ENCODE measurements at places on chromosomes 12 and 14.

GRCh38 chr12:128261757-128262156 is 5.2 kb upstream of the TMEM132C start:
- no peak for DNase-seq

DNA sequence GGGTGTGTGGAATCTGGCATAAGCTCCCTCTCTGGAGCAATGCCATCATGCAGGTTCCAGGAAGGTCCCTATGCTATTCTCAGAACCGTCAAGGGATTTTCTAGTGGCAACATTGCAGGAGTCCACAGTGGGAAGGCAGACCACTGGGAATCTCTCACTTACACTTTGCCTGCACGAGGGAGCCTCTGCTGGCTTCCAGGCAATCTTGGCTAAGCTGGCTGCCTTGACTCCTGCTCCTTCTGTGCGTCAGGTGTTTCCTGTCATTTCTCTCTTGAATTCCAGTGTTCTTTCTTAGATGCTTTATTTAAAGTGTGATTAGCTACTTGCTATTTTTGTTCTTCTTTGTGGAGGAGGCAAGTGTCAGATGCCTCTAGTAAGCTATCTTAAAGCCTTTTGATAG is 414.0 kb upstream of the ATP2B1 start:
- no peak for DNase-seq

DNA sequence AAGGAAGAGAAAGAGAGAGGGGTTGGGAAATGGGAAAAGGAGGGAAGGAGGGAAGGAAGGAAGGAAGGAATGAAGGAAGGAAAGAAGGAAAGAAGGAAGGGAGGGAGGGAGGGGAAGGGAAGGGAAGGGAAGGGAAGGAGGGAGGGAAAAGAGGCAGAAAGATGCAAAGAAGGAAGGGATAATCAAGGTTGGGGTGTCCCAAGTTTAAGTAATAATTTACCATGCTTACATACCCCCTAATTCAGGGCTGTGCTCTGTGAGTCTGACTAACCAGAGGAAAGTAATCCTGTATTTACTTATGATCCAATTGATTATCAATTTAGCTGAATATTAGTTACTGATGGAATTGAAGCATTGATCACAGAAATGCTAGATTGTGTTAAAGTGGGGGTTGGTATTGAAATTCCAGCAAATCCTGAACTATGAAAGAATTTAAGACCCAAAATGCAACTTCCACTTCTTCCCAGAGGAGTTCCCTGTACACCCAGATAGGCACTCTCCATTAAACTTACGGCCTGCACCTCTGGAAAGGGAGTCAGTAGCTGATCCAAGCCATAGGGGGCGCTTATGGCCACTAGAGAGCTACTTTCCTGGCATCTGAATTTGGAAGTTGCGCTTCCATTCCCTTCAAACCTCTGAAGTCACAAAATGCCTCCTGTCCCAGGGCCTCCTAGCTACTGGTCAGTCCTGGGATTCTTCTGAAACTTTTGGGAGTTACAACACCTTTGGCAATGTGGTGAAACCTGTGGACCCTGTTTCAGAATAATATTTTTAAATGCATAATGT is 162.7 kb upstream of the PWP1 start:
- peak; percentile 26 for DNase-seq

DNA sequence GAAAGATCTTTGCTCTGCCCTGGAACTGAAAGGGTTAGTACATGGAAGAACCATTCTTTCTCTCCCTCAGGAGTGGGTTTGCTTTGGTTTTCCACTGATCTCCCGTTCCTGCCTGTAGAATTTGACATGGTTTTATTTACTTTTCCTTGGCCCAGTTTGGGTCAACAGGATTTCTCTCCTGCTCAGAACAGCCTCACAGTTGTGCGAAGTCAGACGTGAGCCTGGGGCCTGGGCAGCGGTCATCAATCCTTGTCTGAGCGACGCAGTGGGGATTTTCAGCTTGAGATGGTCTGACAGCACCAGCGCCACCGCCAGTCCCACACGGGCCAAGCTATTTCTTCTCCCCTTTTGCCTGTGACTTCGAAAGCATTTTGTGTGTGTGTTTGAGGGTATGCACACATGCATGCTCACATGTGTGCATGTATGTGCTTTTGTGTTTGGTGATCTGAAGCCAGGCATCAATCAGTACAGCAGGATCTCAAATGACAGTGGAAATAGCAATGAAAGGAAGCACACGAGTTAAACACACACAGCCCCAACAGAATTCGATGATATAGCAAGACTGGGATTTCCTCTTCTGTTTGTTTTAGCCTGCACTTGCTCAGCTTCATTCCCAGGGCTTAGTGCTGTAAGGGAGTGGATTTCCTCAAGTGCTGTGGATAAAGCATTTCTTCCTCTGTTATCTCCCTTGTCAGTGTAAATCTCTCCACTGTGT is 58.3 kb downstream of the SMOC1 start:
- DNase-seq: no peak

DNA sequence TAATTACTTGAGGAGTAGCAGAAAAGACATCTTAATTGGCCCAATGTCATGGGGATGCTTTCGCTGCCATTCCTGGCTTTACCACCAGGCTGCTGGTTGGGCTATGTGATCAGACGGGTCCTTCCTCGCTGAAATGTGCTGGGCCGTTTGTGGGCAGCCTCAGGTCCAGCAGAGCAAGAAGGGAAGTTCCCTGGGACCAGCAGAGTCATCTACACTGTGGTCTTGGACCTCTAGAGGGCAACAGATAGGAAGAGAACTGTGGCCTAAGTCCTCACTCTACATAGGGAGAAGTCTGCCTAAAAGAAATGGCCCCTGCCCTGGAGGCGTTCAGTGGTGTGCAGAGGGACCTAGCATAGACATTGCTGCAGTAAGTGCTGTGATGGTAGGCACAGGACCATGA is 10.9 kb downstream of the EVL start:
- DNase-seq: peak; percentile 57

DNA sequence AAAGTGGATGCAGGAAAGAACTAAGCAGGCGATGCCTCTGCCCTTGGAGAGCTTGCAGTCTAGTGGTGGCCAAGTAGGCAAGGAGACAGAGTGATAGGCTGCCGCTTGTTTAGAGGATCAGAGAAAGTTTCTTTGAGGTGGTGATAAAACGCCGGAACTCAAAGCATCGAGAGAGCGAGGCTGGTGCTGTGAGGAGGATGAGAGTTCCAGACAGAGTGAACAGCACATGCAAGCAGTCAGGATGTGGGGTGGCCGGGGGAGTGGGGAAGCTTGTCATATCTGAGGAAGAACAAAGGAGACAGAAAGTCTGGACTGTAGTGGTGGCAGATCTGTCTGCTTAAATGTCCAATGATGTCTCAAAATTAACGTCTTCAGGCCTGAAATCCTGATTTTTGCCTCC is 319.7 kb downstream of the SNAPC1 start:
- no peak for DNase-seq

- DNase-seq: no peak
Observed at GRCh38 chr14:70822530-70823185, 13.3 kb upstream of the MAP3K9 start.

DNA sequence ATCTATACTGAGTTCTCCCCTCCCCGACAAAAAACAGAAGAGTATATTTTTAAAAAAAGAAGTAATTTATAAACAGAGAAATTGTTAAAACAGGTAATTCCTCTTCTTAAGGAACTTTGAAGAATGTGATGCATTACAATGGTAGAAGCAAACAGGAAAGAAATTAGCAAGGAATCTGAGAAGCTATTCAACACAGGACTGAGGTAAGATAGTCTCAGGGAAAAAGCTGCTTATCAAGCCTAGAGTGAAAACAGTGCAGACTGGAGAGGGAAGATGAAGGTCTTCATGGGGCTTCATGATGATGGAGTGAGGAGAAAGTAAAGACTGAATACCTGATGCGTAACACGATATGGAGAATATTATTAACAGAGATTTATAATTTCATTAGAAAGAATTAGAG is 880.0 kb downstream of the SLC16A7 start:
- no peak for DNase-seq

- DNase-seq: no peak
Observed at GRCh38 chr12:121751034-121751433, 38.5 kb downstream of the TMEM120B start.

DNA sequence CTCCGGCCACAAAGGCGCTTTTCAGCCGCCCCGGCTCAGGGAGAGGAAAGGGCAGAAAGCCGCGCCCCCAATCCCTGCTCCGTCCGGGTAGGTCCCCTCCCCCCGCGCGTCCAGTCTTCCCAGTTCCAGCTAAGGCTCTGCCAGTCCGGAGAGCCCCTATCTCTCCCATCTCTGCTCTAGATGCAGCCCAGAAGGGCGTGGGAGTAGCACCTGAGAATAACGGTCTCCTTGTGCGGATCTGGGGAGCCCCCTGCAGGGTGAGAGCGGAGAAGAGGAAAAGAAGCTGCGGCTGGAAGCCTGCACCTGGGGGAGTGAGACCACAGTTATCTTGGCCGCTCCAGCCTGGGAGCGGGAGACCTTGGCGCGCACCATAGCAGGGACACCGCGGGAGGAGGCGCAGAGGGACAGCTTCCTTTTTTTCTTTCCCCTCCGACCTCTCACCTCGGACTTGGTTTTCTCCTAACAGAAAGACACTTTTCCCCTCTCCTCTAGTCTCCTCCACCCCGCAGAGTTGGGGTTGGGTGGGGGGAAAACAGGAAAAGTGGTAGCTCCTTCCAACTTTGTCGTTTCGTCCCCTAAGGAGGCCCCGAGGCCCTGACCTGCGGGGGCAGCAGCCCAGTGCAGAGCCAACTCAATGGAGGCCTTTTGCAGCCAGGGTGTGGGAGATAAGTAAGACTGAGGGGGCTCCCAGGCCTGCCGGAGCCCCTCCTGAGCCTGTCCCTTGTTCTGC is 2.4 kb downstream of the DHH start:
- peak; percentile 93 for DNase-seq

DNA sequence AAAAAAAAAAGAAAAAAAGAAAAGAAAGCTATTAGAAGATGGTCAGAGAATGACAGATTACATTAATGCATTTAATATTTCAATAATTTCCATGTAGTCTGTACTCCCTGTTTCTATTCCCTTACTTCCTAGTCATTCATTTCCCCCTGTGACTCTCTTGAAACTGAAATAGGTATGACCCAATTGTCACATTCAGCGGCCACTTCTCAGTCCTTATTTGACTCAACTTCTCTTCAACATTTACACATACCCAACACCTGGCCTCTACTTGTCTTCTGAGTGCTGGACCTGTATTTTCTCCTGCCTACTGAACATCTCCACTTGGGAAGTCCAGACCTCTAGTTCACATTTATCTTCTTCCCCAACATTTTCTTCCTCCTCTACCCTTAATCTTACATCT is 7.2 kb downstream of the EEA1 start:
- no peak for DNase-seq

DNA sequence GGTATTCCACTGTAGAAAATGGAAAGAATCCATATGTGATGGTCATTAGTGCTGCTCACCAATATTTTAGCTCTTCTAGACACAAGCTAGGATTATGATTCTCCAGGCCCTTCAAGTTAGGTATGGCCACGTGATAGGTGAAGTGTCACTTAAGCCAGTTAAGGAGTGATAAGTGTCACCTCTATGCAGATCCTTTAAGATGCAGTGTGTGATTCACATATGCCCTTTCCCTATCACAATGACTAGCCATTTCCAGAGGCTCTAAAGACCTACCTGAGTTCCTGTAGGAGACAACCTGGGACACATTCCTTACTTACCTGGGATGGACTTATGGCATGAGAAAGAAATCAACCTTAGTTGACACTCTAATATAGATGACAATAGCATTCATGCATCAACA is 343.2 kb downstream of the NELL2 start:
- DNase-seq: no peak
